Activated CD4-positive, CD25-positive, alpha-beta regulatory T cell treated with anti-CD3 and anti-CD28 coated beads, Interleukin-2, amount 50 U/mL, for 24 hours (primary cell): ENCODE measurements at places on chromosomes 4 and X.

DNA sequence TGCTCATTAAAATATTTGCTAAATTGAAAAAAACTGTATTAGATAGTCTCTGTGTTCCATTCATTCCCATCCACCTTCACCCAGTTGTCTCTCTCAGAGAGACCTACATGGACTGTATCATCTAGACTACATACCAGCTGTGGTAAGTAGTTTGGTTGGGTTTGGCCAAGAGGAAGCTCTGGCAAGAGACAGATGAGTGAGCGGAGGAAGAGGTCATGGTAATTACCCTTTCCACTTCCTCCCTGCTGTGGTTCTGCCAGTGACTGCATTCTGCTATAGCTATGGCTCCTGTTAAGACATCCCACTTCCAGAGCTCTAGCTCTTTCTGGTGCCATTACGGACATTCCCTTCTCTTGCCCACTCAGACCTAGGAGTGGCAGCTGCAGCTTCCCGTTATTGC is 239.0 kb upstream of the MID1 start:
- no peak for ATAC-seq

DNA sequence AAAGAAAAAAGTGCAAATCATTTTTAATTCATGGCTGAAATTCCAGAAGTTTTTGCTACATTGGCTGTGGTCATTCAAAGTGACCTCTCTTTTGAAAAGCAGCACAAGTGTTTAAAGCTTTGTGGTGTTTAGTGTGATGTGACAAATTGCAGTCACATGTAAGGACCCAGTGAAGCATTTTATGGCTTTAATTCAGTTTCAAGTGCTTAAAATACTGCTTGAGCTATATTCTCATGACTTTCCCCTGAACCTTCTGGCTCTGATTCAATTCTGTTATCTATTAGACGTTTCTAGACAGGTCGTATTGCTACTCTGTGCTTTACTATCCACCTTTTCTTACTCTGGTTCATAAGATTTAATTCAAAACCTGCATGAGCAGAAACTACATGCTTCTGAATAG is 105.8 kb downstream of the FAT4 start:
- no peak for ATAC-seq

- no peak for ATAC-seq
Observed at GRCh38 chr4:38170338-38171169, 210.4 kb downstream of the PTTG2 start.

GRCh38 chr4:130214268-130214667 is 1118.3 kb downstream of the C4orf33 start:
- ATAC-seq: no peak

GRCh38 chr4:7392438-7393421 is 42.0 kb downstream of the PSAPL1 start:
- ATAC-seq: no peak
